ENCODE measurements at places on chromosomes 4 and X.

- DNase-seq: no peak
Measured at GRCh38 chrX:18354369-18355223, at the start of gene SCML2. Gene SCML2, minus strand, starts transcription at chrX:18354688. Its CDS starts 20,617 bp downstream, at chrX:18334071.

DNA sequence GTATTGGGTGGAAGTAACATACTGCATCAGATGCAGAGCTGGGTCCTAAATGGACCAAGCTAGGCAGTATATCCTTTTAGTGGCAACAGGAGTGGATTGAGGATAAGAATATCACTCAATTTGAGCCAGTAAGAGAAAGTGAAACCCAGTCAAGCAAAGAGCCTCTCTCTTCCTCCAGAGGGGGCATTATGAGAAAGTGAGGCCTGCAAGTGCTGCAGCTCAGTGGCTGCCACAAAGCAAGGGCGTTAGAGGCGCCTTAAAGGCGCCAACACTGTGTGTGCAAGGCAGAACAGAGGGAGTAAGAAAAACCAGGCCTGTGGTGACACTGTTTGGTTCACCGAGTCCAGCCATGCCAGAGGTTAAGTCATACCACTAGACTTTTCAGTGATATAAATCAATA is 17.5 kb downstream of the STX18 start:
- no peak for DNase-seq

GRCh38 chrX:373641-374471 is 12.9 kb downstream of the PPP2R3B start:
- DNase-seq: no peak

DNA sequence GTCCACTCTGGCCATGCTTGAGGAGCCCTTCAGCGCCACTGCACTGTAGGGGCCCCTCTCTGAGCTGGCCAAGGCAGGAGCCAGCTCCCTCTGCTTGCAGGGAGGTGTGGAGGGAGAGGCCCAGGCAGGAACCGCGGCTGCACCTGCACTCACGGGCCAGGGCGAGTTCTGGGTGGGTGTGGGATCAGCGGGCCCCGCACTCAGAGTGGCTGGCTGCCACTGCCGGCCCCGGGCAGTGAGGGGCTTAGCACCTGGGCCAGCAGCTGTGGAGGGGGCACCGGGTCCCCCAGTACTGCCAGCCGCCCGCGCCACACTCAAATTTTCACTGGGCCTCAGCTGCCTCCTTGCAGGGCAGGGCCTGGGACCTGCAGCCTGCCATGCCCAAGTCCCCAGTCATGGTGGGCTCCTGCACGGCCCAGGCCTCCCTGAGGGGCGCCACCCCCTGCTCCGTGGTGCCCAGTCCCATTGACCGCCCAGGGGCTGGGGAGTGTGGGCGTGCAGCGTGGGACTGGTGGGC is 347.2 kb upstream of the SPOCK3 start:
- no peak for DNase-seq

DNA sequence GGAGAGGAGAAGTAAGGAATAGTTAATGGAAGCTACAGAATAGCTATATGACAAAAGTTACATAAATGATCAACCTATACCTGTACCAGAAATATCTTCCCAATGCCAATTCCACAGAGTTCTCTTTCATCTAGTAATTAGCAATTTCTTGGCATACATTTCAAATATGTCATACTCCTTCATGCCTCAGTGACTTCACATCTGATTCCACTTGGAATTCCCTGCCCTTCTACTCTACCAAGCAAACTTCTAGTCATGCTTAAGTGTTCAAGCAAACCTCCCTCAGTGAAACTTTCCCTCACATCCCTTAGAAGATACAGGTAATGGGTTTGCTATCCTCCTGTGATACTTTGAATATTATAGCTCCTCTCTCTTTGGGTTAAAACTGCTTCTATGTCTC is 127.1 kb downstream of the KLHL13 start:
- DNase-seq: no peak

- DNase-seq: no peak
Measured at GRCh38 chr4:8155048-8155447, 3.6 kb downstream of the ABLIM2 start.

DNA sequence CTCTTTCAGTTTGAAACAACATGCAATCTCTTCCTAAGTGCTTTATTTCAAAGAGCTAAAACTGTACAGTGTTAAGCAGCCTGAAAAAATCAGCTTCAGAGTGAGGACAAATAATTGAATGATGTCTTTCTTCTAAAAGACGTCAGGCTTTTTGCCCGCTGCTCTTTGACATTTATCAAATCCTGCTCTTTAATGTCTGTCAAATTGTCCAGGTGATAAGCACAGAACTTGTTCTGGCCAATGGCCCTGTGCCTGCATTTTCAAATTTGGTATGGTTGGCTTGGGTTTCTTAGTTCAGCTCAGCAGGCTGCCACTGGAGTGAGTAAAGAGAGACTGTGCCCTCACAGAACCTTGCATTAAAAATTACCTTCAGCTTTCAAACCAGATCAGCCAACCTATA is 712.9 kb upstream of the LCORL start:
- no peak for DNase-seq
